ENCODE measurements at places on chromosomes 4 and X.

- no peak for DNase-seq
Measured at GRCh38 chr4:42018451-42018850, 28.1 kb downstream of the SLC30A9 start.

GRCh38 chr4:1246901-1247863 is 1.7 kb downstream of the CTBP1 start:
- DNase-seq, result no peak

DNA sequence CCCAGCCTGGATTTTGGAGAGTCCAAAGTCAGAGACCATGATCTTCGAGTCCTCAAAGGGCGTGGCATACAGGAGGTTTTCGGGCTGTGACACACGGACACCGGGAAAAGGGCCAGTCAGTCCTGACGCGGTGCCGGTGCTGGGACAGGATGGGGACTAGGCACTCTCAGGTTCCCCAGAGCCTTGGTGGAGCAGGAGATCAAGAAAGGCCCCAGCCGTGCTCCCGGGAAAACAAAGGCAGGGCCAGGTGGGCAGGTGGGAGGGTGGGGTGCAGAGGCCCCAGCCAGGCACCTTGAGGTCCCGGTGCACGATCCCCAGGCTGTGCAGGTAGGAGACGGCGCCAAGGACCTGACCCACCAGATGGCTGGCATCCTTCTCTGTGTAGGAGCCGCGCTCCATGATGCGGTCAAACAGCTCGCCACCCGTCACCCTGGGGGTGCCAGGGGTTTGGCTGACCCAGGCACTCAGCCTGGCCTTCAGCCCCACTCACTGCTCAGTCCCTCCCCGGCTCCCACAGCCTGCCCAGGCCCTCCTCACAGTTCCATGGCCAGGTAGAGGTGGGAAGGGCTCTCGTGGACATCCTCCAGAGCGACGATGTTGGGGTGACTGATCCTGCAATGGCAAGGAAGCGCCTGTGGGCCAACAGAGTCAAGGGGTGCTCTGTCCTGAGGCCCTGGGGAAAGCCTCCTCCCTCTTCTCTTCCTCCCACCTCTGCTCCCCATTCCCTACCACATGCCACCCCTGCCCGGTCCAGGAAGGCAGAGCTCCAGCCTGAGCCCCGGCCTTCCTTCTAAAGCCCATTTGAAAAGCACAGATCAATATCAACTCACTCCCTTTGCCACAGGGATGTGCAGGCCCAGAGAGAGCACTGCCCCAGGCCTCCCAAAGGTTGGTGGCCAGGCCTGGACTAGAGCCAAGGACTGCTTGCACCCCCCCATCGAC is 1.8 kb downstream of the PNCK start:
- no peak for DNase-seq

GRCh38 chr4:70895405-70895804 is 6.8 kb upstream of the MOB1B start:
- peak; percentile 37 for DNase-seq

- DNase-seq, result no peak
Measured at GRCh38 chrX:28278726-28279125, 297.5 kb upstream of the DCAF8L1 start.
